ENCODE measurements at places on chromosomes 1 and 21.
A peak's percentile ranks its signal among the peaks of the same experiment; 100 is the strongest.

DNA sequence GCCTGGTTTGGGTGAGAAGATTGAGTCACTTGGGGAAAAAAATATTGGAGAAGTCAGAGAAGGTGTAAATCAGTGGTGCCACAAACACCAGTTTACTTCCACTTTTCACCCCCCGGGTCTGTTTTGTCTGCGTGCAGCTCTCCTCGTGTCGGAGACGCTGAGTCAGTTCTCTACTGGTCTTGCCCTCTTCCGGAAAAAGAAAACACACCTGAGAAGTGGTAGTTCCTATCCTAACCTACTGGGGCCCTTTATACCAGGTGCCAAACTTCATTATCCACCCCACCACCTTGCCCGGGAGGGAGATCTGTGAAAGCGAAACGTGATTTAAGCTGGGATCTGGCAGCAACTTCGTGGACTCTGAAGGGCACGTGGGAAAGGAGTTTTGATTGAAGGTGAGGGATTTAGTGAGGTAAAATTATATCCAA lies 855 bp upstream of the IVNS1ABP start:
- DNase-seq = peak; percentile 56

DNA sequence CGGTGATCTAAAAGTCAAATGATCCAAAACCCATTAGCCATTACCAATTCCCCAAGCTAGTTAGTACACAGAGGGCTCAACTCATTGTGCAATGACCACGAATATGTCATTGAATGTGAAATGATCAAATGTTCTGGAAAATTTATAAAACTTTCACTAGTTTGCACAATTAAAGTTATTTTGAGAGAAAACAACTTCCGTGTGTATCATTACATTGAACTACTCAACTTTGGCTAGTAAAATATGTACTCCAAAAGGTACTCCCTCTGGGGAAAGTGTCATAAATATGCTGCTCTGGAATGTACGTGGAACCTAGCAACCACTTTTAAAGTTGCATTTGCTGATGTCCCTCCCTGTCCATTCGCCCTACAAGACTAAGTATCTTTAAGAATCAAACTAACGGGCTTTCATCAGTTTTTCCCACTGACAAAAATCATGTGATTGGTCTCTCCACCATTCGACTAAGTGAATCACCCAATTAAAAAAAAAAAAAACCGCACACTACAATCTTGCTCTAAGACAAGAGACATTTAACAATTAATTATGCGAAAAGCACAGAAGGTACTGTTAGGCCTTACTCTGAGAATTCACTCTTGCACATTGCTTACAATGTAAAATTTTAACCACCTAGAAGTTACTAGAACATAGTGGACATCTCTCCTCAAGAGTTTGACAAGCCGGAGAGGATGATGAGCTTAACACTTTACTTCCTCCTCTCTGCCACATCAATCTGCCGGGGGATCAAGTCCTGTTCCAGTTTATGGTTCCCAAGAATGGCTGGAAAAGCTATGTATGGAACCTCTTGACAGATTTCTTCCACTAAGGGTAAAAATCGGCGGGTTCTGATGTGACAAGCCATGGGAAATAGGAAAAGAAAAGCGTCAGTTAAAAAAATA lies 1.2 kb downstream of the ACBD3 start:
- no peak for DNase-seq

DNA sequence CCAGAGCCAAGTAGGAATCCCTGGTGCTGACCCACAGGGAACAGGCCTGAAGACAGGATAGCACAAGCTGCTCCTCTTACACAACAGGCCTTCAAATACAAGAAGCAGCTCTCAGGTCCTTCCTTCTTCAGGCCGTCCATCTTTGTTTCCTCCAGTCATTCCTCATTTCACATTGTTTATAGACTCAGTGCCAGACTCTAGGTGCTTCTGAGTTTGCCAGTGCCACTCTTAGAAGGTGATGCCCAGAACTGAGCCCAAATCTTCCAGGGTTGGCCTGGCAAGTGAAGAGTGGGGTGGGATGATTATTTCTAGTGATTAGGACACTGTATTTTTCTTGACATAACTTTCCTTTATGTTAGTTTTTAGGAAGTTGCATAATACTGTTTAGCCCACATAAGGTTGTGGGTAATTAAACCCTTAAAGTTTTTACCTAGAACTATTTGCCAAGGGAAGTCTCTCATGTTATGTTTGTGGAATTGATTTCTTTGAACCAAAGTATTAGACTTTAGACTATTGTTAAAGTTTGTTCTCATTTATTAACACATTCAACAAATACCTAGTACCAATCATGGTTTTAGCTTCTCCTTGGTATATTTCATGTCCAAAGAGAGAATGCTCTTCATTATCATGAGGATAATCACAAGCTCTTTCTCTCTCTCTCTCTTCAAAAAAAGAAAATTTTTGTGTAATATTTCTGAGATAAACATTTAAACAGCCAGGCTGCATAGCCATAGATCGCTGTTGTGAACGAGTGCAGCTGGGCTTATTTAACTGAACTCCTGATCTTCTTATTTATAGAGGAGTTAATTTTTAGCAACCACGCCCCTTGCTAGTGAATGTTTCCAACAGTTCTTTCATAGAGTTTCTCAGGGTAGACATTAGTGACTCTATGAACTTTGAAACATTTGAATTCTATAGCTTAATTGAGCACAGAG lies 47.7 kb downstream of the PGM1 start:
- peak; percentile 69 for DNase-seq

DNA sequence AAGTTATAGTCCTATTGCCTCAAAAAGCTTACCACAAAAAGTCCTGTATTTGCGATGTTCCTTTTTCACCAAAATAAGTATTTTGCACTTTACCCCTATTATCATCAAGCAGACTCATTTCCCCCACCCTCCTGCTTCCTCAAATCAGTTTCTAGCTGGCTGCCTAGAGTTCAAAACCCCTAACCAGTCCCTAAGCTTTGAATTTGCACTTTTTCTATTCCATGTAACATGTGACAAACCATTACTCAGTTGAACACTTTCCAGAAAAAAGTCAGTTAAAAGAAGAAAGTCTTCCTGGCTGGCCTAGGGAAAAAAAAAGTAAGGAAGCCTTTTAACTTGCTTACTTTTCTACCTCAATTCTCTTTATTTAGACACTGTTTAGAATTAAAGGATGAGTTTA lies 8.2 kb downstream of the CEP170 start:
- DNase-seq = no peak

GRCh38 chr1:22364764-22365163 lies 86.9 kb upstream of the ZBTB40 start:
- DNase-seq = no peak
